GDM1 (cell line): ENCODE measurements at places on chromosomes 2 and 18.

DNA sequence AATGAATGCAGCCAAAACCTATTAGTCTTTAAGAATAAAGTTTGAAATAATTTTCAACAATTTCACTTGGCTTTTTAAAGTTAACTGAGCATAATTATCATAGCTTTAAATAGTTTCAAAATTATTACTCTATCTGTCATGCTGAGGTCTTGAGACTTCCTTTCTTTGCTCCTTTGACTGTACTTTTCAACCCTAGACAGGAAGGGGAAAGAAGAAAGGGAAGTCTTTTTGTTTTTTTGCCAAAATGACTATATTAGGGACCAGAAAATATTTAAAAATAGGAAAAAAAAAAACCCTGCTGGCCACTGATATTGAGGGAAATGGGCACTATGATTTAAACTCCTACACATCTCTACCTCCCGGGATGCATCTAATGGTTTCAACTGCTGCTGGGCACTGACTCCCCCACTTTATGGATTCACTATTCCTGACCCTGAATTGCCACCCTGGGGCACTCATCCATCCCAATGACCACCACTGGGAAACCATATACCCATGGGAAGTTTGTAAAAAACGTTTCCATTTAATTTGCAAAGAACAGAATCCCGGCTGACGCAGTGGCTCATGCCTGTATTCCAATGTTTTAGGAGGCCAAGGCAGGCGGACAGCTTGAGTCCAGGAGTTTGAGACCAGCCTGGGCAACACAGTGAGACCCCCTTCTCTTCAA, 50.5 kb downstream of the GAREM1 start:
- DNase-seq: no peak

DNA sequence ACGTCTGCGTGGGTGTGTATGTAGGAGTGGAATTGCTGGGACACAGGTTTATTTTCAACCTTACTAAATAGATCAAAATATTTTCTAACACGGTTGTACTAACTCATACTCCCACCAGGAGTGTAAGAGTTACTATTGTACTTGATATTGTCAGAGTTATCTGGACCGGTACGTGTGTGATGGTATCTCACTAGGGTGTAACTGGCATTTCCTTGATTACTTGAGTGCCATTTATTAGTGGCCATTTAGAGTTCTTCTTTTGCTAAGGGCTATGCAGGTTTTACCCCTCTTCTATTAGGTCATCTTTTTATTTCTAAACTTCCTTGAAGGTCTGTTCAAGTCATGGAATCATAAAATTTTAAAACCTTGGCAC, 33.5 kb downstream of the CENPO start:
- no peak for DNase-seq

DNA sequence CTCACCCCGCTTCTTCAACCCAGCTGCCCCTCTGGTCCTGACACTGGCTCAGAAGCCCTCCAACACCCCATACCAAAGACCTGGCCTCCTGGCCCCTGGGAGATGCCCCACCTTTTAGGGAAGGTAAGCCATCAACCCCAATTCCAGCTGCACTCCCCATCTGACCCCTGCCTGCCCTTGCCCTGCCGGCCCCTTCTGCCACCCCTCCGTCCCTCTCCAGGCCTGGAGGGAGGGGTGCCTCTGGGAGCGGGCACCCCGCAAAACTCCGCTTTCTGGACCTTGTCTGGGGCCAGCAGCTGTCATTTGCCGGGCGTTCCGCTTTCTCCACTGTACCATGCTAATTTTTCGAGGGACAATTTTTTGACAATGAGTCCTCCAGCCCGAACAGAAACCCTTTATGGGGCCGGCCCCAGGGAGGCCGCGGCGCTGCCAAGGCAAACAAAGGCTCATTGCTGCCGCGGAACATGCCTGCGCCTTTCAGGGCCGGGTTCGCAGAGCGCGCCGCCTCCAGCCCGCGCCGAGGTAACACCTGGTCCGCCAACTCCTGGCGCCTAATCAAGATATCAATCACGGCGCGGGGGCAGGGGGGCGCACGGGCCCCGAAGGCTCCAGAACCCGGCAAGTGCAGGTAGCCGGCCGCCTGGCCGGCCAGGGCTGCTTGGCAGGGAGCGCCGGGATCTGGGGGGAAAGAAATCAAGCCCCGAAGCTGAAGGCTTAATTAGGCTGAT, 96.0 kb downstream of the INHBB start:
- no peak for DNase-seq

DNA sequence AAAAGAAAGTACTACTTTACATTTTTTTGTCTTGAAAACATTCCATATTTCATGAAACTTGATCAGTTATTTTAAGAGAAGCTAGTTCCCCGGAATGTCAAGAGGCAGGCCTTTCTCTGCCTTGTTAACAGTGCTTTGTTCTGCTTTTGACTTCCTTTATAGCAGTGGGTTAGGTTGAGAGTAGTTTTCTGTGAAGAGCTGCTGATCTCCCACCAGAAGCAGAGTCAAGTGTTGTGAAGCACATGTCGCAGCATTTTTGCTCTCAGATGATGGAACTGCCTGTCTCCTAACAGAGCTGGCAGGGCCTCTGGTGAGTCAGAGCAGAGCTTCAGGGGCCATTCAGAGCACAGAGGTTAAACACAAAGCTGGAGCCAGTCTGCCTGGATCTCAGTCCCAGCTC, 871.8 kb downstream of the SLC4A3 start:
- DNase-seq: no peak

GRCh38 chr18:56421647-56422046, 216.7 kb downstream of the TXNL1 start:
- no peak for DNase-seq
